ENCODE measurements at places on chromosomes 7 and 10. TPM values are rescaled to one million over a fixed set of nuclear protein-coding genes. Genes with fewer than 3 reads are reported as not detected.

Gene C10orf90
- total RNA-seq = not detected

GRCh38 chr10:76297358-76297757, 865.9 kb downstream of the LRMDA start:
- DNase-seq = no peak

DNA sequence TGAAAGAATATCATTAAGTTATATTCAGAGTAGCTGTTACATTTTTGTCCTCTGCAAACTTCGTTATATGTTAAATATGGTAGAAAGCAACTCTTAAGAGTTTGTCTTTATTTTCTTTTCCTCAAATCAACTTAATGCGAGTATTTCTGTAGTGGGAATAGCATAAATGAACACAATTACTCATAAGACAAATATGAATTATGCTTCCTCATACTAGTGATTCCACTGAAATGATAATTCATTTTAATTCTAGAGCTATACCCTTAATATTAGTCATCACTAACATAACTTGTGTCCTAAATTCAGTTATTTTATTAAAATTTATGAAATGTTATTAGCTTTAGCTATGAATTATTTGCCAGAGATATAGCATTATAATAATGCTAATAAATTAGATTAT, 820.6 kb upstream of the KCND2 start:
- DNase-seq = no peak

DNA sequence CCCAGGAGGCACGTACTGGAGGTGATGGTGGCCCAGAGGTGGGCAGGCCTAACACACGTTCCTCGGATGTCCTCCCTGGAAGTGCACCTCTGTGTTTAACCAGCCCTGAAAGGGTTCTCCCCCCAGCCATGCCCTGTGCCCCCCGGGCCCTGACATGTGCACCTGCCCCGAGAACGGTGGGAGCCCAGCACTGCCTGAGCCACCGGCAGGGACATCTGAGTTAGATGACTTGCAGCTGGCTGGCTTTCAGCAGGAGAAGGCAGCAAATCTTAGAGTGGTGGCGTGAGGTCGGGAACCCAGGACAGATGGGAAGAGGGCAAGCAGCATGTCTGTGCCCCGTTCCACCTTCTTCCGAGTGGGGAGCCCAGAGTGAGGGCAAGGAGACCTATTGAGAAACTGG, 291.8 kb downstream of the TCERG1L start:
- no peak for DNase-seq

Gene PPP1R3C
- 30.0 TPM for total RNA-seq

DNA sequence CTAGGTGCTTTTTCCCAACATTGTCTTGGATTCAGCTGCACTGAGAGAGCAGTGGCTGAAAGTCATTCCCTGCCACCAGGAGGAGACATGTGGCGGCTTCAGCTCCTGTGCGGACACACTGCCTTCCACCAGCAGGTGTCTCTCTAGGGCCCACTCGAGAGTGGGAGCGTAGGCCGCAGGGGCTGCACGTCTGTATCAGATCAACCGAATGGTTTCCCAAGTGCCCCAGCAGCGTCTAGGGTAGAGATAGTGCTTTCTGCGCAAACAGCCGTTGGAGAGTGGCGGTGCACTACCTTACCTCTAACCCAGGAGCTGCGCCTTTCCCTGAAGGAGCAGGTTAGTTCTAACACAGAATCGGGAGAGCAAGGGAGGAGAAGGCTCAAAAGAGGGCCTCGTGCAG, 31.7 kb downstream of the PAPOLB start:
- peak; percentile 62 for DNase-seq

Gene ITIH5
- 2.3 TPM for total RNA-seq

- no peak for DNase-seq
Observed at GRCh38 chr10:31908157-31908556, 20.5 kb downstream of the ARHGAP12 start.

- DNase-seq = no peak
Observed at GRCh38 chr10:72694476-72695369, 2.8 kb downstream of the MCU start.

DNA sequence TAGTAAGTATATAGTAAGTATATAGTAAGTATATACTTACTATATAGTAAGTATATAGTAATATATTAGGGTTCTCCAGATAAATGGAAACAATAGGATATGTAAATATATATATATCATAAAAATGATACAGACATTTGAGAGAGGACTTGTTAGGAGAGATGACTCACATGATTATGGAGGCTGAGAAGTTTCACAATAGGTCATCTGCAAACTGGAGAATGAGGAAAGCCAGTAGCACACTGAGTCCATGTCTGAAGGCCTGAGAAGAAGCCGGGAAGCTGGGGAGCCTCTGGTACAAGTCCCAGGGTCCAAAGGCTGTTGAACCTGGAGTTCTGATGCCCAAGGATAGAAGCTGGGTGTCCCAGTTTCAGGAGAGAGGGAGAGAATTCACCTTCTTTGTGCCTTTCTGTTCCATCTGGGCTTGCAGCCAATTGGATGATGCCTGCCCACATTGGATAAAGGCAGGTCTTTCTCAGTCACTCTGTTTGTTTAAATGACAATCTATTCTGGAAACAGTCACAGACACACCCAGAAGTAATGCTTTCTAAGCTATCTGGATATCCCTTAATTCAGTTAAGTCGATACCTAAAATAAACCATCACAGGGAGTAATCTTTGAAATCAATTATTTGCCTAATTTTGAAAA, 205.5 kb upstream of the CDC14C start:
- no peak for DNase-seq

DNA sequence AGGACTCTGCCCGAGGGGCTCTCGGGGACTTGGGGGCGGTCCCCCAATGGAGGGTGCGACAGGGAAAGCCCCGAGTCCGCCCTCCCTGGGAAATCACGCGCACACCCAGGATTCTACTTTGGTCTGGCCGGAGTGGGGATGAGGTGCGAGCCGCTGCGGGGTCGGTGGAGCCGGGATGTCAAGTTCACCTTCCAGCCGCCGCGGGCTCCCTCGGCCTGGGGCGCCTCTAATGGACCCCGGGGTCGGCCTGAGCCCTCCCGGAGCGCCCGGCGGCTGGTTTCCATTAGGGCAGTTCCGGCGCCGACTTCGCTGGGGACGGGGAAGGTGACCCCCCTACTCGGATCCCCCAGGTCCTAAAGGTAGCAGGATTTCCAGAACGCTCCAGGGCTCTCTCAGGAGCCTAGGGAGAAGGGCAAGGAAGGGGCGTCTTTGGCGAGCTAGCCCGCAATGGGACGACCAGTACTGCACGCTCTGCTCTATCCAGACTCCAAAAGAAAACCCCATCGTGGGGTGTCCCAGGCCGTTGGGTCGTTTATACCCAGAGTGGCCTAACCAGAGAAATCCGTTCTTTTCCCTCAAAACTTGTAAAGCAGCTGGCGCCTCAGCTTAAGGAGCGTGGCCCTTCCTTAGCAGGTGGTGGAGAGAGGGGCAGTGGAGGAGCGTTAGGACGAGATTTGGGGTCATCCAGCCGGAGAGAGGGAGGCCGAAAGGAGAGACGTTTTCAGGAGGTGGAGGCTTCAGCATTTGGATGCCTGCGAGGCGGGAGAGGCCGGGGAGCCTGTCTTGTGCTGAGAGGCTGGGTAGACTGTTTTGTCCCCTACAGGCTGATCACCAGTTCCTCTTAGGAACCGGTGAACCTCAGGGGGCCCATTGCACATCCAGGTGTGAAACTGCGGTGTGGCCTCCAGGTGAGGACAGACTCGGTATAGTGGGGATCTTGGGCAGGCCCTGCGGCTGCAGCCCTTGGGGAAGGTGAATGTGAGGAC, 860 bp upstream of the WDR86 start:
- peak; percentile 51 for DNase-seq

DNA sequence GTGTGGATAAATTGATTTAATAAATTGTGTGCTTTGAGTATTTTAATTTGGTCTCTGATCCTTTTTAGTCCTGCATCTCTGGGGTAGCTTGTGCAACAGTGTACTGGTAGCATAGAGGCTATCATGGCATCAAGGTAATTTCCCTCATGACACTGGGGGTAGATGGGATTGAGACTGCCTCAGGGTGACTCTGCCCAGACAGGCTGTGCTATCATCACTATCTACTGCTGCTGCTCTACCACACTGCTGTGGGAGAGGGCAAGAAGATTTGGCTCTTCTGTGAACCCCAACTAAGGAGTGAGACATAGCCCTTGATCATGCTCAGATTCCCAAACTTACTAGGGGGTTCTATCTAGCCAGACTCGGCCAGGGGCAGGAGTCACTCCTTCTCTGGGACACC, 43.6 kb upstream of the JAZF1 start:
- no peak for DNase-seq

Gene RBM48
- 14.8 TPM for total RNA-seq

- DNase-seq = no peak
Observed at GRCh38 chr7:102925976-102926782, 13.4 kb downstream of the LRRC17 start.

DNA sequence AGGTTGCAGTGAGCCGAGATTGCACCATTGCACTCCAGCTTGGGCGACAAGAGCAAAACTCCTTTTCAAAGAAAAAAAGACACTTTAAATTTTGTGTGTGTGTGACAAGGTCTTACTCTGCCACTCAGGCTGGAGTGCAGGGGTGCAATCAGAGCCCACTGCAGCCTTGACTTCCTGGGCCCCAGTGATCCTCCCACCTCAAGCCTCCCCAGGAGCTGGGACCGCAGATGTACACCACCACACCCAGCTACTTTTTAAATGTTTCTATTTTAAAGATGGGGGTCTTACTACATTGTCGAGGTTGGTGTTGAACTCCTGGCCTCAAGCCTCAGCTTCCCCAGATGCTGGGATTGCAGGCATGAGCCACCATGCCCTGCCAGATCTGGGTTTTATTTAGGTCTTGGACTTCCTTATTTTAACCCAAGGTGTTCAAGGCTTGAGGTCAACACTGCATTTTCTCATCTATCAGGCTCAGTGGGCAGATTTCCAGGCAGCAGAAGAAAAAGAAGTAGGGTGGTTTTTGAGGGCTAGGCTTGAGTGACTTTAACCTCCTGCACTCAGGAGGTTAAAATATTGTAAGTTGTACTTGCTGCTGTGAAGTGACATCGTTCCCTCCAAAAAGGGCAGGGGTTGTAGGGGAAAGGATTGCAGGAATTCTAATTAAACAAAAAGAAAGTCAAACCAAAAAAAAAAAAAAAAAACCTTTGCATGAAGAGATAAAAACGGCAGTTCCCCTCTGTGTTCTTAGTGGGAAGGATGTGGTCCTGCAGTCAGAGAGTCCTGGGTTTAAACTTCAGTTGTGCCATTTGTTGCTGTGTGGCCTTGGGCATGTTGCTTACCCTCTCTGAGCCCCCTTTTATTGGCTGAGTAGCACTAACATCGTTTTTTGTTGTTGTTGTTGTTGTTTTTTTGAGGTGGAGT, 71.5 kb downstream of the CARD11 start:
- DNase-seq = no peak

- DNase-seq = no peak
Observed at GRCh38 chr7:101411508-101411874, 48.8 kb downstream of the COL26A1 start.

Measured in progenitor cell of endocrine pancreas (in vitro differentiated cells).